ENCODE measurements at places on chromosomes 2 and 18.

GRCh38 chr2:42618116-42618515 is 49.7 kb downstream of the MTA3 start:
- peak; percentile 32 for ATAC-seq

DNA sequence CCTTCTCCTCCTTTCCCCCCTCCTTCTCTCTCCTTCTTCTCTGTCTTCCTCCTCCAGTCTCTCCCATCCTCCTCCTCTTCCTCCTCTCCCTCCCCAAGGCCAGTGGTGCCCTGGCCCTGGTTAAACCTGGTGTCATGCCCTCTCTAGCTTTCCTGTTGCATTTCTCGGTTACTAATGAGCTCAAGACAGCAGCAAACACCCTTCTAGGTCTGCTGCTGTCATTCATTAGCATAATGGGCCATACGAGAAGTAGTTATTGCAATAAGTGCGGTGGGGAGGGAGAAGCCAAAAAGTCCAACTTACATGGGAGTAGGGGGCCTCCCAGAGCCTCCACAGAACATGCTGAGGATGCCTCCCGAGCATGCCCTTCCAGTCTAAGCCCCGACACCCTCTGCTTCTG is 177.2 kb downstream of the CELF4 start:
- no peak for ATAC-seq

- peak; percentile 94 for ATAC-seq
Observed at GRCh38 chr18:3498698-3499471, 48.9 kb downstream of the TGIF1 start.

DNA sequence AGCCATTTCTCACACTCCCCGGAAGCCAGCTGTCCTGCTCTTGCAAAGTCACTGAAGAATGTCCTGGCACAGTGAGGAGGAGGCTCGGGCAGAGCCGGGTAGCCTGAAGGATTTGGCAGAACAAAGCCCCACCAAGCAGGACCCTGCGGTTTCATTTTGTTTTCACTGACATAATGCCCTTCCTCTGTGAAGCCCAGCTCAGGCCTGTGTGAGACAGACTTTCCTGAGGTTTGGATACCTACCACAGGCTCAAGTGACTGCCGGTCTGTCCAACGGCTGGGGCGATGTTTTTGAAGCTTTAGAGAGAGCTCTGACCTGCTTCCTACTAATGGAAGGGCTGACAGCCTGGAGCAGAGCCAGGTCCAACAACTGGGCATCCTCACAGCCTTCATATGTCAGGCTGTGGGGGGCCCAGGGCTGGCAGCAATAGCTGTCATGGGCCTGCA is 99.8 kb upstream of the FZD7 start:
- ATAC-seq, result peak; percentile 70

DNA sequence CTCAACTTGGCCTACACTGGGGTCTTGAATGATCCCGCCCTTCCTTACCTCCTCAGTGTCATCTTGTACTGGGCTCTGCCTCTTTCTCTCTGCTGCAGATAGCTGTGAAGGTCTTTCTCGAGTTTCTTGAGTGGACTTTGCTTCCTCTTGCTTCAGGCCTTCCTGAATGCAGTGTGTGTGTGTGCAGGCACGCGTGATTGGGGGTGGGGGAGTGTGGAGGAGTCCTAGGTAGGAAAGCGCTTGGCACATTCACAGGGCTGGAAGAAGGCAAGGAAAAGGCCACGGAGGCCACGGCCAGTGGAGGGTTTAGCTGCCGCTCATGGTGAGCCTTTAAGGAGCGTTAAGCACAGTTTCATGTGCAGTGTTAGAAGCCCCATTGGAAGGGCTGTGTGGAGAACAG is 5.5 kb downstream of the RALB start:
- ATAC-seq, result no peak

Measured in SK-N-SH treated with all-trans-retinoic acid at 6 μM for 48 hours (cell line).